IPS DF 6.9 (cell line): ENCODE measurements at places on chromosomes 6 and 20.

DNA sequence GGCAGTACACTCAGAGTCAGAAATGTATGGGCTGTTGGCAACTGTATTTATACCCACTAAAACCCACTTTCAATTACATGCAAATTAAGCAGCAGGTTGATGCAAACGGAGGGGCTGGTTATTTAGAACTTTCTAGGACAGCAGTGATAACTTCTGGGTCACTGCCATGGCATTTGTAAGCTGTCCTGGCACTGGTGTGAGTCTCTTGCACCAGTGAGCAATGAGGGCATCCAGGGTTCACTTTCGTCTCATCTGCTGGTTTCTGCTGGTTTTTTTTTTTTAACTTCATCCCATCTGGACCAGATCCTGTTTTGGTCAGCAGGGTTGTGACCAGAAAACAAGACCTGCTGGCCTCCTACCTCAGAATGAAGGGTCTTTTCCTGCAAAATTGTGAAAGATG is 49.2 kb downstream of the CDH26 start:
- DNase-seq = no peak

GRCh38 chr20:20338133-20338730 is 29.7 kb upstream of the INSM1 start:
- no peak for DNase-seq

GRCh38 chr20:33124994-33125393 is 43.0 kb upstream of the BPIFA2 start:
- DNase-seq = no peak

DNA sequence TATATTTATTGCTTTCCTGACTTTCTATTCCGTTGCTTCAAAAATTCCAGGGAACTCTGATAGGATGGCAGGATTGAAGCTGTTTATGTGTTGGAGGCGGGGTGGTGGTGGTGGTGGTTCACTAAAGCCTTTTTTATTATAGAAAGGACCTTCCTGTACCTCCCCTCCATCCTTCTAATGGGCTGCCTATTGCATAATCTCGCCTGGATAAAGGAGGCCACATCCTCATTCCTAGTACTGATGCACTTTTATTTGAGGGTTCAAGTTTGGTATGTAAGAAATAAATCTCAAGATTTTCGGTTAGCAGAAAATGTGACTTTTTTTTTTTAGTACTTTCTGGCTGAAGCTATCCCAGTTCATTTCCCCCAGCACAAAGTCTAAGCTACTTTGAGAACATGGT is 18.7 kb upstream of the CTAGE9 start:
- DNase-seq = no peak

- no peak for DNase-seq
Observed at GRCh38 chr20:25196786-25197120, 1.2 kb downstream of the ENTPD6 start.

GRCh38 chr6:34018026-34018425 is 127.9 kb downstream of the GRM4 start:
- no peak for DNase-seq
